ENCODE measurements at places on chromosomes 16 and 17. TPM values are rescaled to one million over a fixed set of nuclear protein-coding genes. Genes with fewer than 3 reads are reported as not detected.

DNA sequence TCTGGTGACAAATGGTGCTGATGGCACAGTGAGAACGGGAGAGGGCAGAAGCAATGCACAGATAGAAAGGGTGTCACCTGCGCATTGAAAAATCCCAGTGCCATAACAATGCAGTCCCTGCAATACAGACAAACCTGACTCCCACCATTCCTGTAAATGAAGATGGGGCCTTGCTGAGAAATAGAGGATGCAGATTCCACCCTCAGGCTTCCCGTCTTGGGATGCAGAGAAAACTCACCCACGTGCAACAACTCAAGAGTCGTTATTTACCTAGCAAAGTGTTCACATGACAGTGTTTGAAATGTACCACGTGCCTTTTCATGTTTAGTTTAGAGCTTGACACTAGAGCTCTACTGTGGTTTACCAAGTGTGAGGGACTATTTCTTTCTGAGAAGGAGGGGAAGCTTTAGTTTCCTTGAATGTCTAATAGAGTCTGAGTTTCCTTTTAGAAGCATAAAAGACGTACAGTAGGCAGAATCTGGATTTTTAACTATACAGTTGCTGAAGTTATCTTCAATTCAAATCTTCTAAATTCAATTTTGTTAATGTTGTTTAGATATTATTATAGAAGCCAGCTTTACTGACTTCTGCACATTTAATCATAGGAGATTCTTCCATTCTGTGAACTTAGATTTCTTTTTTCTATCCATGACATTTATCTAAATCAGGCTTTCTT is 35.6 kb downstream of the WWOX start:
- no peak for DNase-seq

GRCh38 chr17:50564916-50565315 is 4.4 kb downstream of the CACNA1G start:
- DNase-seq, result peak; percentile 57

The CORO1A gene
- 25.4 TPM for total RNA-seq

DNA sequence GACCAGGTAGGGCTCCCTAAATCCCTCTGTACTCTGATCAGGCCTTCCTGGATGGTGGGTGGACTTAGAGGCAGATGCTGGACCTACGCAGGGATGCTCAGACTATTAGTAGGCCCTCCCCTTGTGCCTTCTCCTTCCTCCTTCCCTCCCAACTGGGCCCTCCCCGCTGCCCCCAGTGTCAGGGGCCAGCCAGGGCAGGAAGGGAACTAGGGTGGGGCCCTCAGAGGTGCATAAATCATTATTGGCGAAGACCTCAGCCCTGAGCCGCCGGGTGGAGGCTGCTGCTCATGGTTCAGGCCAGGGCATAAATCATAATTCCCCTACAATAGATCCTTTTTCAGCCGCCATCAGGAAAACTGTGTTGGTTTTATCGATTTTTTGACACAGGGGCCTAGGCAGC is 81.4 kb downstream of the MRM1 start:
- no peak for DNase-seq

- no peak for DNase-seq
These were observed 68.1 kb downstream of the MRM3 start for GRCh38 chr17:850086-850850.

- no peak for DNase-seq
These were observed 10.9 kb downstream of the CLUH start for GRCh38 chr17:2700491-2701141.

- DNase-seq, result no peak
These were observed 3.2 kb downstream of the DPEP1 start for GRCh38 chr16:89616623-89617022.

DNA sequence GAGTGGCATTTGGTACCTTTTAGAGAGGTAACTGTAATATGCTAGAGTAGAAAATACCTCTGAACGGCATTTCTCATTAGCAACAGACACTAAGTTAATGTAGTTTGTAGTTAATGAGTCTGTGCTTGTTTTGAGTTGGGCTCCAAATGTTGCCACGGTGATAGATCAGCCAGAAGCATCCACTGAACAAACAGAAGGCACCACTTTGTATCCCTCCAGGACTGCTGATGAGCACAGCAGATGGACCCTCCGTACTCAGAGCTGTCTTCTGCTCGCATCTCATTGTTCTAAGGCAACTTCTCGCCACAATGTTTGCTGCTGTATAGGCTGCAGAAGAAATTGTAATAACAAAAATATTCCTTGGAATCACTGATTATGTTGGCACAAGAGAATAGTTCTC is 56.1 kb downstream of the TNRC6C start:
- DNase-seq, result no peak

- no peak for DNase-seq
These were observed 537.4 kb upstream of the CDH5 start for GRCh38 chr16:65829076-65829475.

DNA sequence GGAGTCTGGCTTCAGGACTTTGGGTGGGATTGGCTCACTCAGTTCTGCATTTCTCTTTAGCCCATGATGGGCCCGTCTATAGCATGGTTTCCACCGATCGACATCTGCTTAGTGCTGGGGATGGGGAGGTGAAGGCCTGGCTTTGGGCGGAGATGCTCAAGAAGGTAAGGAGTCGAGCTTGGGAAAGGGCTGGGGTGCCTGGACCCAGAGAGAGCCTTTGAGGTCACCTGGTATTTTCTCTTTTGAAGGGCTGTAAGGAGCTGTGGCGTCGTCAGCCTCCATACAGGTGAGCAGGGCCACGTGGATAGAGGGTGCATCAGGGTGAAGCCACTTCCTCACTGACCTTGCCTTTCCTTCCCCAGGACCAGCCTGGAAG is 2.2 kb downstream of the THOC6 start:
- DNase-seq, result no peak

DNA sequence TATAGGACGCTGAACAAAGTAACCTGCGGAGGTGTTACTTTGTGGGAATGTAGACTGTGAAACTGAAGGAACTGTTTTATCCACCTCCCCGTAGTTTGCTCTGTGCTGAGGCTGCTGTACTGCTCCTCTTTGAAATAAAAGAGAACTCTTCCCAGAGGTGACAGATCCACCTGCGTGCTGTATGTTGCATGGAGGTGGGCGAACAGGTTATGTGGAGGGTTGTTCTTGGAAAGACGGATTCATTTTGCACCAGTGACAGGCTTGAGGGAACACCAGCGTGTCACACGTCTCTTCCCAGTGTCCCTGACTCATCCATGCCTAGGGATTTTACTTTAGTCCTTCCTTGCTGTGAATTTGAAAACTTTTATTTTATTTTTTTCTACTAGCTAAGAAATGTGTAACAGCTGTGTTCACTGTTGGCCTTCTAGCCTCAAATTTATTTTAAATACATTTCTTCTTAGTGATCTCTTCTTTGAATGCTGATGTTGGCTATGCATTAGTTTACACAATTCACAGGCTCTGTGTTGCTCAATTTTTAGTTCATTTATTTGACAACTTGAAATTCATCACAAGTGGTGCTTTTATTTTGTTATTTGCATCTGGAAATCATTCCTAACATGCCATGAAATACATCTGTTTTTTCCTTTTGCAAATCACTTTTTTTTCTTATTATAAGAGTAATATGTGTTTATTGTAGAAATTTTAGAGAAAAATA is 512.4 kb downstream of the CDH13 start:
- DNase-seq, result no peak

- DNase-seq, result no peak
These were observed 15.3 kb upstream of the CNOT1 start for GRCh38 chr16:58644765-58645487.

DNA sequence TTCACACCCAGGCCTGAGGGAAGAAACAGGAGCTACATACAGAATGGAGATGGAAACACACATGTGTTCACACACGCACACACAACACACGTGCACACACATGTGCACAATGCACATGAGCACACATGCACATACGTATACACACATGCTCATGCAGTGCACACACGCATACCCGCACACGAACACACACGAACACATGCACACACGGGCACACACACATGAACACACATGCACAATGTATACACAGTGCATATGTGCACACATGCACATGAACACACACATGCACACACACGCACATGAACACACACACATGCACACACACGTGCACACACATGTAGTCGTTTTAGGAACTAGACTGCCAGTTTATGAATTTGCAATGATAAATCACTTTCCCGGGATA is 49.3 kb upstream of the CDR2 start:
- DNase-seq, result no peak

The TMEM256 gene
- total RNA-seq, result 43.7 TPM

The COL1A1 gene
- total RNA-seq, result 288 TPM

GRCh38 chr16:10613785-10614485 is 33.5 kb upstream of the EMP2 start:
- DNase-seq, result no peak

The TMEM132E gene
- not detected for total RNA-seq

DNA sequence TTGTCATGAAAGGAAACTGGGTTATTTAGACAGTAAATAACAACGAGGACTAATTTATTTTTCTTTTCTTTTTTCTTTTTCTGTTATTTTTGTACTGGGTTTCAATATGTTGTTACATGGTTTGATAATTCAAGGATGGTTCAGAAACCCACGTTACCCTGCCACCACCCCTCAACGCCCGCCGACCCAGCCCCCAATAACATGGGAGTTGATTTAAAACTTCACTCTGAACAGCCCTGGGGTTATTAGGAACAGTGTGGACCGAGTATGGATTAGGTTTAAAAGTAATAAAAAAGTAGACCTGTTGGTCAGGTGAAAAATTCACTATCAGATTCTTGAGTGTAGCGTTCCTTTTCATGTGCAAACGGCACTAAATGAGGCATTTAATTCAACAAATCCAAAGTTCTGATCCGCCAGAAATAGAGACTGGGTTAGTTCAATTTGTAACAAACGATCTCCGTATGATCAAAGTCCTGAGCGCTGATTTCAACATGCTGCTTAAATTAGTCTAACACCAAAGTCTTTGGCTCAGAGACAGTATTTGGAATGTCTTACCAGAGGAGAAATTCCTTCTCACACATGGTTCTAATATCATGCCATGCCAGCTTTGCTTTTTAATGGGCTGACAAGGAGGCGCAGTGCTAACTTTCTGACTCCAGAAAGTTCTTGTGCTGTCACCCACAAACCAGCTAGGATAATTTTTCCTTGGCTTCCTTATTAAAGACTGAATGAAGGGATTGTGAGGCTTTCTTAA is 173.1 kb upstream of the IRX3 start:
- no peak for DNase-seq

DNA sequence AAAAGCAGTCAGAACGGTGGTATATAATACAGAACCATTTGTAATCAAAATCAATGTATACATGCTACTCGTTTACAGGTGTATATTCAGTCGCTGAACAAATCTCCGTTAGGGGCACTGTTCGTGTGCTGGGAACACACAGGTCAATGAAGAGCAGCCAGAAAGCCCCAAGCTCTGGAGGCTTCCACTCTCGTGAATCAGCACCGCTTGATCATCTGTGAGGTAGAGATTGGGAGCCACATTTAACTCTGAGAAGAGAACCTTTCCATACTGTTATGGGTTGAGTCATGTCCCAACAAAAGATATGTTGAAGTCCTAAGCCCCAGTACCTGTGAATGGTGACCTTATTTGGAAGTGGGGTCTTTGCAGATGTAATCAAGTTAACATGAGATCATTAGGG is 5.4 kb upstream of the CYTH1 start:
- no peak for DNase-seq

GRCh38 chr16:66298006-66298405 is 68.5 kb upstream of the CDH5 start:
- DNase-seq, result no peak

DNA sequence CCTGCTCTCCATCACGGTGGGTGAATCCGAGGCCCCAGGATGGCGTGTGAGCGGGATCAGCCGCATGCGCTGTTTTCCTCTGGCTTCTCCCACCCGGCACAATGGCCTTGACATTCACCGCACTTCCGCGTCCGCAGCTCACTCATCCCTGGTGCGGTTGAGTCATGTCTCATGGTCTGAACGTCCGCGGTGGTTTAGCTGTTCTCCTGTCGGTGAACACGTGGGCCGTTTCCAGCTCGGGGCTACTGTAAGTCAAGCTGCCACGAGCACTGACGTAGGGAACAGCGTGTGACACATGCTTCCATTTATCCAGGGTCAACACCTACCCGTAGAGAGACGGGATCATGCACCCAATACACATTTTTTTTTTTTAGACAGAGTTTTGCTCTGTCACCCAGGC is 15.3 kb upstream of the CACNA1H start:
- peak; percentile 92 for DNase-seq

The CAPNS2 gene
- not detected for total RNA-seq

DNA sequence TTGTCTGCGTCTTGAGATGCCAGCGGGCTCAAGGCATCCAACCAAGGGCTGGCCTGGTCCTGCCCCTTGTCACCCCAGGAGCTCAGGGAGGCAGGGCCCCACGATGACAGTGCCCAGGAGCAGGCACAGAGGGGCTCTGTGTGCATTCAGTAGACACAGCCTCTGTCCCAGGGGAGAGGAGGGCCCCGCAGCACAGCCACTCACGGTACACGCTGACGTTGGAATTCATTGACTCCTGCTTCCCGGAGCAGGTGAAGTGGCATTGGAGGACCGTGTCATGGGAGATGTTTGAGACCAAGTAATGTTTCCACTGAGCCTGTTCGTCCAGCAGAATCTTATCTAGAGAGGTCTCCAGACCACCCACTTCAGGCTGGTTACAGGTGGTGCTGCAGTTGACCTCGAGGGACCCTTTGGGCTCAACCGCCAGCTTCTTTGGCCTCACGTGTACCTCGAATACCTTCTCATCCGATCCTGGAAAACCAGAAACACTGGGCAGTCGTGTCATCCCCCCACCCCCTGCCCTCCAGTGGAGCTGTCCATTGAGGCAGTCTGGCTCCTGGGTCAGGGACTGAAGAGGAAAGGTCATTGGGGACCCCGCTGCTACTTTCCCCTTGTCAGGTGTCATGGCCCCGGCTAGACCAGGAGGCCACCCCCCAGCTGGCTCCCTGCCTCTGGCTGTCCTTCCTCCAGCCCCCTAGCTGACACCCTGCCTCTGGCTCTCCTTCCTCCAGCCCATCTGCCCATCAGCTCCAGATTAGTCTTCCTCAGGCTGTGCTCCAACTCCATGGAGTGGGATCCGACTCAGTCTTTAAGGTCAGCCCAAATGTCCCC is 7.0 kb downstream of the PRR29 start:
- no peak for DNase-seq

- DNase-seq, result no peak
These were observed 11.9 kb upstream of the TACO1 start for GRCh38 chr17:63588797-63589196.

GRCh38 chr16:1211451-1212268 is 13.4 kb downstream of the TPSG1 start:
- no peak for DNase-seq

DNA sequence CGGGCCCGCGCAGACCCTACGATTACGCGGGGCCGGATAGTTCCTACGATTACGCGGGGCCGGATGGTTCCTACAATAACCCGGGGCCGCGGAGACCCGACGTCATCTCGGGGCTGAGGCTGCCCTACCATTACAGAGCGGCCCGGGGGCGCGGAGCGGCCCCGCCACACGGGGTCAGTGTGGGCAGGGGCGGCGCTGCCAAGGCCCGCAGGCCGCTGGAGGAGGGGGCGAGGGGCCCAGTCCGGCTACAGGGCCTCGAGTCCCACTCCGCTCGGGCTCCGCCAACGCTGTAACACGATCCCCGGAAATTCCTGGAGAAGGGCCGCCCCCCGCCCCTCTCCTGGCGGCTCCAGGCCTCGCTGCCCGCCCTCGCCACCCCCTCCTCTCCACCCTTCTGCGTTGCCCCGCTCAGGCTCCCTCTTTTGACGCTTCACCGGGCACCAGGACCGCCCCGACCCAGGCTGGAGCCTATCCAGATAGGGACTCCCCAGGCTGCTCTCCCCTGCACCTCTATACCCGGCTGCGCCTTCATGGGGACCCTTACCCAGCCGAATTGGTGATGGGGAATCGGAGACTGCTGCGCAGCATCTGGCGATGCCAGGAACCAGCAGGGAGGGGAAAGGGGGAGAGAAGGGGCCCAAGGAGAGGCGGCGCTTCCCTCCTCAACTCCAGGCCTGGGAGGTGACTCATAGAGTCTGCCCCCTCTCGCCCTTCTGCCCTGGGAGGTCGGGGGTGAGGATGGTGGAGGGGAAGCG is at the start of gene RAB34:
TSS of gene RAB34 (minus strand) at position 291 of the 755 bp plus-strand sequence. CDS start 602 bp downstream, outside the sequence.
- DNase-seq, result peak; percentile 92

Data from Daoy (cell line).